Activated CD8-positive, alpha-beta memory T cell treated with anti-CD3 and anti-CD28 coated beads, Interleukin-2, amount 50 U/mL, for 4 hours (primary cell): ENCODE measurements at places on chromosomes 4 and X.

DNA sequence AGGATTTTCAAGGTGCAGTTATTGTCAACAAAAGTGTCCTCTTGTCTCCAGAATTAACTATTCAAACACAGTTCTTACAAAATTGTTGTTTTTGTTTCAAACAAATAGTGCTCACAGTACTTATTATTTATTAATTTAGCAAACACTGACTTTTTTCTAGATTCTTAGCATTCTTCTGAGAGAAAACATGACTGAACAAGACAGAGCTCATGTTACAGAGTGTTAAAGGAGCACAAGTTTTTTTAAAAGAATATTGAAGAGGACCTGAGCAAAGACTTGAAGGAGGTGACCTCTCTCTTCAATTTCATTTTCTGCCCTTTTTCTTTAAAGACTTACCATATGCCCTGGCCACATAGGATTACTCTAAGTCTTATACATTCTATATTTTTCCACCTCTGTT, 2220.3 kb upstream of the AGA start:
- DNase-seq, result no peak

DNA sequence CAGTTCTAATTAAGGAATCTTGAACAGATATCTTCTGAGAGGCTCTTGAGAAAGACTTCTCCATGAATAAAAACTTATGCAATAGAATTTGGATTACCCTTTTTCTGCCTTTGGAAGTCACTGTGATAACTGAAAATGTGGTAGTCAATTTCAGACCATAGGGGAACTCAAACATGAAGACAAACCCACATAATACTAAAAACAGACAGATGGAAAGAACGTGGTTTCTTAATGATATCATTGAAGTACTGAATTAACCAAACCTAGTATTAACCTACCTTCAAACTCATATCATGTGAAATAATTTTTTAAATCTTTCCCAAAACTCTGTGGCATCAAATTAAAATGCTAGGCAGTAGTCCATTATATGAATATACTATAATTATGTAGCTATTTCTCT, 153.5 kb downstream of the CAMK2D start:
- no peak for DNase-seq

GRCh38 chr4:157582141-157582540, 361.6 kb downstream of the GRIA2 start:
- no peak for DNase-seq

GRCh38 chr4:1534876-1535526, 128.8 kb upstream of the NKX1-1 start:
- no peak for DNase-seq

- DNase-seq, result no peak
Observed at GRCh38 chr4:168557658-168558057, 60.8 kb downstream of the PALLD start.

- no peak for DNase-seq
Observed at GRCh38 chr4:35644591-35644990, 599.7 kb downstream of the ARAP2 start.

GRCh38 chr4:143270256-143270838, 66.3 kb upstream of the GAB1 start:
- no peak for DNase-seq
